Colonic mucosa (tissue), 4 donors: ENCODE measurements at places on chromosomes 3 and 15. TPM values are rescaled to one million over a fixed set of nuclear protein-coding genes. Genes with fewer than 3 reads are reported as not detected.
A peak's percentile ranks its signal among the peaks of the same experiment; 100 is the strongest.

- no peak overlapping the region for H3K27ac ChIP-seq
- no peak overlapping the region for H3K4me3 ChIP-seq
- DNase-seq = no peak
- no peaks in the 10 kb centered on the region for H3K4me1 ChIP-seq
- no peaks in the 10 kb centered on the region for H3K36me3 ChIP-seq
Observed at GRCh38 chr3:46334741-46335478, 19.0 kb upstream of the CCR2 start.

GRCh38 chr3:72690629-72691028 lies 157.6 kb downstream of the SHQ1 start:
- H3K36me3 ChIP-seq = no peaks in the 10 kb centered on the region
- H3K27me3 ChIP-seq = no peaks in the 10 kb centered on the region
- H3K27ac ChIP-seq = no peak overlapping the region
- DNase-seq = no peak
- no peak overlapping the region for H3K4me3 ChIP-seq
- no peaks in the 10 kb centered on the region for H3K4me1 ChIP-seq

DNA sequence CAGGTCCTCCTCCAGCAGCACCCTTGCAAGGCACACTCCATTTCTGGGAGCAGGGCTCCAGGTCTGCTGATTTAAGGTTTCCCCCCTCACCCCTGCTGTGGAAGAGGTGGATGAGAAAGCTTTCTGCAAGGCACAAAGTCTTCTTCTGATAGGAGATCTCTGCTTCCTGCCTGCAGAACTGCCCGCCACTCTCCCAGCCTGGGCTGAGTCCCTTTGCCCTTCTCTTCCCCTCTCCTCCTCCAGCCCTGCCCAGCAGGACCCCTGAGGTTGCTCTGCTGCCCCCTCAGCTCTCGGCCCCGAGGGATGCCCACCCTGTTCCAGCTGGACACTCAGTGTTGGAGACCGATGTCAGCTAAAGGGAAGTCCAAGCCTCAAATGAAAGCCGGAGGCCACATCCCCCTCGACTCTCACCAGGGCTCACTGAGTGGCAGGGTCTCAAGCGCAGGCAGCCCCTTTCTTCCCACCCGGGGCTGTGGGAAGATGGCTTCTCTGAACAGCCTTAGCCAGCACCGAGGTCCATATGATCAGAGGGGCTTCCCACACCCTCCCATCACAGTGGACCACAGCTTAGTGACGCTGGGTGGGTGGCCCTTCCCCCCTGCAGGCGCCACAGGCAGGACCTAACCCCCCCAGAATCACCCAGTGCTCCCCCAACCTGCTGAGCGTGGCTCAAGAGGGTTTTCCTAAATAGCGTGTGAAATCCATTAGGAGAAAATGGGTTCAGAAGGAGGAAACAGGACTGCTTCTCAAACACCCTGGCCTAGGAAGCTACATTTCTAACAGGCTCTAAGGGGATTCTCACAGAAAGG lies 4.0 kb downstream of the ATP10A start:
- H3K27ac ChIP-seq = no peak overlapping the region
- no peaks in the 10 kb centered on the region for H3K4me1 ChIP-seq

DNA sequence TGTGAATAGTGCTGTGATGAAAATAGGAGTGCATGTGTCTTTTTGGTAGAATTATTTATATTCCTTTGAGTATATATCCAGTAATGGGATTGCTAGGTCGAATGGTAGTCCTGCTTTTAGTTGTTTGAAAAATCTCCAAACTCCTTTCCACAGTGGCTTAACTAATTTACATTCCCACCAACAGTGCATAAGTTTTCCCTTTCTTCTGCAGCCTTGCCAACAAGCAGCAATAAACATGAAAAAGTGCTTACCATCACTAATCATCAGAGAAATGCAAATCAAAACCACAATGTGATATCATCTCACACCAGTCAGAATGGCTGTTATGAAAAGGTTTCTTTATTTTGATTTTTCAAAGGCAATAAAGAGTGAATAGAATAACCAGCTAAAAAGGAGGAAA lies 1105.9 kb downstream of the NAALADL2 start:
- no peak for DNase-seq
- H3K36me3 ChIP-seq = no peaks in the 10 kb centered on the region
- H3K4me1 ChIP-seq = no peaks in the 10 kb centered on the region
- H3K27ac ChIP-seq = no peak overlapping the region
- no peaks in the 10 kb centered on the region for H3K27me3 ChIP-seq

GRCh38 chr15:43412096-43412495 lies 41.2 kb downstream of the TUBGCP4 start:
- no peak overlapping the region for H3K27ac ChIP-seq
- no peaks in the 10 kb centered on the region for H3K4me1 ChIP-seq
- H3K36me3 ChIP-seq = peaks cover 17% of the 10 kb centered on the region
- no peak for DNase-seq
- H3K27me3 ChIP-seq = no peaks in the 10 kb centered on the region
- H3K4me3 ChIP-seq = no peak overlapping the region

Gene HIGD2B
- total RNA-seq = not detected

- no peaks in the 10 kb centered on the region for H3K36me3 ChIP-seq
- DNase-seq = no peak
- H3K4me3 ChIP-seq = no peak overlapping the region
- no peaks in the 10 kb centered on the region for H3K27me3 ChIP-seq
Observed at GRCh38 chr3:110324171-110324705, 747.4 kb upstream of the NECTIN3 start.

GRCh38 chr3:122298239-122298638 lies 26.8 kb upstream of the CSTA start:
- H3K36me3 ChIP-seq = no peaks in the 10 kb centered on the region
- H3K4me3 ChIP-seq = no peak overlapping the region
- no peaks in the 10 kb centered on the region for H3K4me1 ChIP-seq
- no peak overlapping the region for H3K27ac ChIP-seq

DNA sequence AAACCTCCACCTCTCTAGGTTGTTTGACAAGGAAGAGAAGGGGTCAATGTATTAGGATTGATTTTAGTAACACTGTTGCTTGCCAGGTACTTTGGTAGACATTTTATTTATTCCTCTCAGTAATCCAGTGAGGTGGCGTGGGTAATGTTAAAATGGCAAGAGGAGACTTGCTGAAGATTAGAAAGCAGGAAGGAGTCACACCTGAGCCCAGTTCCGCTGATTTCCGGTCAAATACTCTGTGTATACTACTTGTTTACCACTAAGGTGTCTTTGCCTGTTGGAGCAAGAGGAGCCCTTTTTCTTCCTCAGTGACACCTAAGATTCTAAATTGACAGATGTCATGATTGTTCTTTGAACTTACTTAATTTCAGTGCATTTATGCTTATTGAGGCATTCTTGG lies 1.7 kb downstream of the OXNAD1 start:
- no peak for DNase-seq
- H3K27me3 ChIP-seq = no peaks in the 10 kb centered on the region
- no peaks in the 10 kb centered on the region for H3K36me3 ChIP-seq
- peaks cover 5% of the 10 kb centered on the region for H3K4me1 ChIP-seq

GRCh38 chr3:48598323-48599076 lies 3.4 kb upstream of the COL7A1 start:
- no peak overlapping the region for H3K4me3 ChIP-seq
- H3K4me1 ChIP-seq = peaks cover 10% of the 10 kb centered on the region
- DNase-seq = no peak
- peak overlapping the region; percentile 65 for H3K27ac ChIP-seq
- peaks cover 29% of the 10 kb centered on the region for H3K36me3 ChIP-seq

GRCh38 chr15:50164458-50164857 lies 17.5 kb upstream of the SLC27A2 start:
- H3K27me3 ChIP-seq = no peaks in the 10 kb centered on the region
- H3K27ac ChIP-seq = no peak overlapping the region
- no peaks in the 10 kb centered on the region for H3K36me3 ChIP-seq
- no peak overlapping the region for H3K4me3 ChIP-seq
- no peak for DNase-seq
- no peaks in the 10 kb centered on the region for H3K4me1 ChIP-seq

- H3K4me3 ChIP-seq = no peak overlapping the region
- no peaks in the 10 kb centered on the region for H3K27me3 ChIP-seq
- no peak overlapping the region for H3K27ac ChIP-seq
Observed at GRCh38 chr15:55194256-55194655, 2.5 kb downstream of the RSL24D1 start.

Gene P2RY1
- total RNA-seq = 27.8 TPM

GRCh38 chr3:137065381-137065780 lies 107.6 kb downstream of the IL20RB start:
- H3K27me3 ChIP-seq = no peaks in the 10 kb centered on the region
- H3K4me1 ChIP-seq = no peaks in the 10 kb centered on the region
- no peak overlapping the region for H3K4me3 ChIP-seq
- H3K36me3 ChIP-seq = no peaks in the 10 kb centered on the region

Gene ARRDC4
- total RNA-seq = 73.9 TPM

Gene TRIM71
- not detected for total RNA-seq

DNA sequence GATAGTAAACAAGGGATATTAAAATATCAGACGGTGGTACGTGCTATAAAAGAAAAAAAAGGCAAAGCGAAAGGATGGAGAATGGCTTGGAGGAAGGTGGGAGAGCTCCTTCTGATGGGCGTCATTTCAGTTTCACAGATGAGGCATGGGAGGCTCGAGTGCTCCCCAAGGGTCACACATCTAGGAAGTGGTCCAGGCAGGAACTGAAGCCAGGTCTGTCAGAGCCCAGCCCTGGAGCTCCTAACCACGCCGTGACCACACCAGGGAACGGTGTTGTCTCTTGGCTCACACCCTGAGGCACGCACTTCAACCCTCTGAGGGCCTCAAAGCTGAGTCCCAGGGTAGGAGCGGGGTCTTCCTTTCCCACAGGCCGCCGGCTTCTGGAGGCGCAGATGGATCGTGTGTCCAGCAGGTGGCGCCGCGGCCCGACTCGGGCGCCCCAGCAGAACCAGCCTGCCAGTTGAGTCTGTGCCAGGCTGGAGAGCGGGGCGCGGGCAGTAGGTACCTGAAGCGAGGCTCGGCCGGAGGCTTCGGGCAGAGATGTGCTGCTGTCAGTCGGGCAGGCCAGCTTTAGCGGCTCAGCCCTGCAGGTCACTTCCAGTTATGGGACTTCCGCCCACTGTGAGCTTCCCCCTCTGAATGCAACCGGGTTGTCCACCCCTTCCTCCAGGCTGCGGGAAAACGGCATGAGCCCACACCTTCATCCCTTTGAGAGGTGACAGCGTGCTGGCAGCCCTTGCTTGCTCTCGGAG lies 68.1 kb downstream of the SLC6A1 start:
- H3K27me3 ChIP-seq = peaks cover 5% of the 10 kb centered on the region
- DNase-seq = peak; percentile 41
- no peak overlapping the region for H3K27ac ChIP-seq
- H3K36me3 ChIP-seq = no peaks in the 10 kb centered on the region
- H3K4me3 ChIP-seq = no peak overlapping the region

Gene GP9
- total RNA-seq = not detected

GRCh38 chr3:19190126-19190525 lies 41.8 kb downstream of the KCNH8 start:
- DNase-seq = no peak
- no peaks in the 10 kb centered on the region for H3K36me3 ChIP-seq
- H3K27ac ChIP-seq = no peak overlapping the region
- H3K4me1 ChIP-seq = no peaks in the 10 kb centered on the region
- H3K4me3 ChIP-seq = no peak overlapping the region

Gene CEP97
- 5.5 TPM for total RNA-seq

GRCh38 chr3:24202071-24202470 lies 257.0 kb downstream of the NR1D2 start:
- H3K27ac ChIP-seq = no peak overlapping the region
- no peak overlapping the region for H3K4me3 ChIP-seq
- H3K27me3 ChIP-seq = no peaks in the 10 kb centered on the region
- DNase-seq = no peak

- H3K27ac ChIP-seq = no peak overlapping the region
- no peaks in the 10 kb centered on the region for H3K36me3 ChIP-seq
- no peaks in the 10 kb centered on the region for H3K27me3 ChIP-seq
- no peaks in the 10 kb centered on the region for H3K4me1 ChIP-seq
- H3K4me3 ChIP-seq = no peak overlapping the region
- no peak for DNase-seq
Observed at GRCh38 chr3:155024006-155024638, 56.0 kb upstream of the MME start.

DNA sequence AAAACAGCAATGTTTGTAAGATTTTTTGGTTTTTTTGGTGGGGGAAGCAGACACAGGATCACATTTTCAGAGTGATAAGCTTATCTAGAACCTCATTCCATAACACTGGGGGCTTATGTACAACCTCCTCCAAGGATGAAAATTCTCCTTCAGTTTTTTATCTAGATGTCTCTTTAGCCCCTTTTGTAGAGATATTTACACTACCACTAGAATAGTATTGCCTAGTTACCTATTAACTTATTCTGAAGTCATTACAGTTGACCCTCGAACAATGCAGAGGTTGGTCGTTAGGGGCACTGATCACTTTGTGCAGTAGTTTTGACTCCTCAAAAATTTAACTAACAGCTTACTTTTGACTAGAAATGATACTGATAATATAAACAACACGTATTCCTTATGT lies 32.8 kb downstream of the IFT57 start:
- H3K27me3 ChIP-seq = no peaks in the 10 kb centered on the region
- DNase-seq = no peak
- H3K4me1 ChIP-seq = no peaks in the 10 kb centered on the region
- no peaks in the 10 kb centered on the region for H3K36me3 ChIP-seq
- H3K4me3 ChIP-seq = no peak overlapping the region

DNA sequence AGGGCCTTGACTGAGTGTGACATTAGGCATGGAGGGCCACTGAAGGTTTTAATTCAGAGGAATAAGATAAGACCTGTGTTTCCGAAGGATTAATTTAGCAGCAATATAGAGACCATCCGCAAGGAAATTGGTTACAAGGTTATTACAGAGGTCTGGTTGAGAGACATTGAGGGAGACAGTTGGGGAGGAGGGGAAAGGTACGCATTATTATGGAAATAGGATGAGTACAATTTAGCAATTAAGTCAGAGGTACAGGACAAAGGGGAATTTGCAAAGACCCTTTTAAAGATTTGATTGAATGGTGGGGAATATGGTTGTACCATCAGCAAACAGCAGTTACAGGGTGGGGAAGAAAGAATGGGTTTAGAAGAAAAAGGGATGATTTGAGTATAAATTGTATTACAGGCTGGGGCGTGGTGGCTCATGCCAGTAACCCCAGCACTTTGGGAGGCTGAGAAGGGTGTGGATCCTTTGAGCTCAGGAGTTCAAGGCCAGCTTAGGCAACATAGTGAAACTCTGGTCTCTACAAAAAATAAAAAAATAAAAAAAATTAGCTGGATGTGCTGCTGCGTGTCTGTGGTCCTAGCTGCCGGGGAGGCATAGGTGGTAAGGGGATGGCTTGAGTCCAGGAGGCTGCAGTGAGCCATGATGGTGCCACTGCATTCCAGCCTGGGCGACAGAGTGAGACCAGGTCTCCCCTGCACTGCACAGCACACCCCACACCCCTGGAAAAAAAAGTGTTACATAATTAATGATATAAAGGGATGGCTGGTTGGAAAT lies 11.3 kb downstream of the ARL8B start:
- H3K27me3 ChIP-seq = no peaks in the 10 kb centered on the region
- H3K4me1 ChIP-seq = no peaks in the 10 kb centered on the region

- H3K4me1 ChIP-seq = no peaks in the 10 kb centered on the region
- DNase-seq = no peak
Observed at GRCh38 chr3:162141272-162141791, 644.7 kb downstream of the OTOL1 start.
